Trophoblast cell (in vitro differentiated cells and primary cell): ENCODE measurements at places on chromosomes 4 and X.

DNA sequence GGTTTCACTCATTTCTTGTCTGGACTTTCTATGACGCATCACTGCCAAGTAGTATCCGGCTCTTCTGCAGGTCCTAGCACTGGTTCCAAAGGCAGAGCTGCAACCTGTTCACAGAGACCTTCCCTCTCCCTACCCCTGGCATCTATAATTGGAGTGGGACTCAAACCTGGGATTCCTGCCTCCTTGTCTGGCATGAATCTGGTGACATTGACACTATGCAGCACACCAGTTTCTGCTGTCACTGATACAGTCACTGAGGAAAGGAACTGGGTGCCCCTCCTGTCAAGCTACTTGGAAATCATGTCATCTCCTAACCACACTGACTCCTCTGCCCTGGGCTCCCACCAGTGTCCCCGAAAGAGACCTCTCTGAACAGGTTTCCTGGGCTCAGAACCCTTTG lies 33.1 kb upstream of the EFNB1 start:
- DNase-seq: no peak

- no peak for DNase-seq
Observed at GRCh38 chr4:26510334-26510964, 20.2 kb upstream of the CCKAR start.

- DNase-seq: no peak
Observed at GRCh38 chr4:17347445-17347844, 164.4 kb downstream of the QDPR start.

DNA sequence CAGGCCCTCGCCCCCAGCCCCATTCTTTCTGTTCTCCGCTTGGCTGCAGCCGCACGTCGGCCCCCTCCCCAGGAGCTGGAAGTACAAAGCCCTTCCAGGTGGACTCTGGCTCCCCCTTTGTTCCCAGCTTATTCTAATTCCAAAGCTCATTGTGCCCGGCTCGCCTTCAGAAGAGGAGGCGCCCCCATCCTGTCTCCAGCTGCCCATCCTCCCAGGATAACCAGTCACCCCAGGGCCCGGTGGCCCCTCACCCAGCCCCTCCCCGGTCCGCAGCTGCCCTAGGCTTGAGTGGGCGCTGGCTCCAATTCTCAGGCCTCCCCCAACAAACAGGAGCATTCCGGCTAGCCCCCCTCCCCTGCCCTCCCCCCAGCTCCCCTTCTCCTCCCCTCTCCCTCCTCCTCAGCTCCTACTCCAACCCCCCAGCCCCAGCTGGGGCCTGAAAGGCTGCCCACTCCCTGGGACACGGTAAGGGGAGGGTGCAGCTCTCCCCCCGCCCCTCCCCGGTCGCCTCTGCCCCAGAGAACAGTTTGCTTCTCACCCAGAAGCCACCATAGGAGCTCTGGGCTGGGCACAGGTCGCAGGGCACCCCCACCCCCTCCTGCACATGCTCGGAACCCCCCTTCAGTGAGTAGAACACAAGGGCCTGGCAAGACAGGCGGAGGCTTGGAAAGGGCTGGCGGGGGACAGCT lies 3.1 kb upstream of the SLC6A8 start:
- no peak for DNase-seq

- no peak for DNase-seq
Observed at GRCh38 chrX:30787012-30787411, 102.0 kb downstream of the TAB3 start.

DNA sequence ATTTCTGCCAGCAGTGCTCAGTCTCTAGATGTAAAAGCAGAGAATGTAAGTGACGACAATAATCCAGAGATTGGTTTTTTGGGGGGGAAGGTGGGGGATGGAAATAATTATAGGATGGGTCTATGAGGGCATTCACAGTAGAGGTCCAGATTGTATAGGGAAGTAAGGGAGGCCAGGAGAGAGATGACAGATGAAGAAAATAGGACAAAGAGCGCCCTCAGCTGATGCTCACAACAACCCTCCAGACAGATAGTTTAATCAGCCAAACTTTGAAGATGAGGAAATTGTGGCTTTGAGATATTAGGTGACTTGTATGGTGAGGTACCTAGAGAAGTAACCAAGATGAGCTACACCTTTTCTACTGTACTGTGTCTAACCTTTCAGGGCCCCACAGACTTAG lies 137.9 kb downstream of the MAGEB17 start:
- DNase-seq: no peak
